Pulmonary artery endothelial cell (primary cell): ENCODE measurements at places on chromosomes 2 and 18. TPM values are rescaled to one million over a fixed set of nuclear protein-coding genes. Genes with fewer than 3 reads are reported as not detected.

The SKOR2 gene
- not detected in 2 replicates for total RNA-seq

The CCDC85A gene
- total RNA-seq, result 16.2 and 29.1 TPM in 2 replicates

The ZAP70 gene
- total RNA-seq, result not detected in 2 replicates

The SCN3A gene
- under 0.01 TPM in 1 of 2 replicates, not detected in the other for total RNA-seq

The FBXO36 gene
- 0.63 and 2.0 TPM in 2 replicates for total RNA-seq

The INHA gene
- total RNA-seq, result not detected in 2 replicates

The SETBP1 gene
- 3.7 and 4.0 TPM in 2 replicates for total RNA-seq

The STPG4 gene
- 0.11 TPM in 1 of 2 replicates, not detected in the other for total RNA-seq

The POTEI gene
- total RNA-seq, result 0.07 TPM in 2 replicates

The UGT1A6 gene
- not detected in 2 replicates for total RNA-seq

The AGXT gene
- total RNA-seq, result not detected in 2 replicates

GRCh38 chr2:221848286-221848685, 276.2 kb upstream of the EPHA4 start:
- DNase-seq, result no peak

DNA sequence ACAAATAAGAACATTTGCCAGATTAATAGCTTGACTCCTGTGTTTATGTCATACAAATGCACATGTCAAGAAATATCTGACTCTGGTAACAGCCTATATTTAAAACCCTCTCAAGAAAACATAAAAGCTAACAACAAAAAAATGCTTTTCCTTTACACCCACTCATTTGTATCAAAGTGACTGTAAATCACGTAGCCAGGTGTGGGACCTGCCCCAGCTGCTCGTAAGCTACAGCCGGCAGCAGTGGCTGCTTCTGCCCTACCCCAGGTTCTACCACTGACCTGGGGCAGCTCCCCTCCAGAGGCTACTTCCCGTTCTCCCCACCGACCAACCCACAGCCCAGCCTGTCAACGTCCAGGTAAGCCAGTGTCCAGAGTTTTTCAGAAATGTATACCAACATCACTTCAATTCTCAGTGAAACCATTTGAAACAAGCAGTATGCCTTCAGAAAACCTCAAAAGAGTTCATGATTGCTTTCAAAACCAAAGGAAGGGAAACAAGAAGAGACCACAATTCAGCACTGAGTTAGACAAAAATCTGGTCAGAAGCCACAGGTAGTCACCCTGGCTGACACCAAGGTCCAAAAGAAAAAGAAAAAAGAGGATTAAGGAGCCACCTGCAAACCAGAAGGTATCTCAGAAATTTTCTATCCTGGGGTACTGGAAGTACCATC, 40.4 kb downstream of the KIDINS220 start:
- no peak for DNase-seq

DNA sequence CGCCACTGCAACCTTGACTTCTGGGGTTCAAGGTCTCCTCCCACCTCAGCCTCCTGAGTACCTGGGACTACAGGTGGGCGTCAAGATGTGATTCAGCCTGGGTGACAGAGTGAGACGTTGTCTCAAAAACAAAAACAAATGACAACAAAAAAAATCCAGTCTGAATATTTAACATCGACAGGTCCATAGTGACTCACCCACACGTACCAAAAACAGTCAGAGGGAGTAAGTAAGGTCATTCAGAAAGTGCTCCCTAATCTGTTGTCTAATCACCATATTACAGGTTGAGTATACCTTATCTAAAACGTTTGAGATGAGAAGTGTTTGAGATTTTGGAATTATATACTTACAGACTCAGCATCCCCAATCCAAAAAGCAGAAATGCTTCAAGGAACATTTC, 24.4 kb downstream of the SAP130 start:
- DNase-seq, result no peak

GRCh38 chr2:189348369-189348768, 92.9 kb upstream of the WDR75 start:
- no peak for DNase-seq

GRCh38 chr2:100627330-100628300, 64.8 kb downstream of the PDCL3 start:
- DNase-seq, result no peak

DNA sequence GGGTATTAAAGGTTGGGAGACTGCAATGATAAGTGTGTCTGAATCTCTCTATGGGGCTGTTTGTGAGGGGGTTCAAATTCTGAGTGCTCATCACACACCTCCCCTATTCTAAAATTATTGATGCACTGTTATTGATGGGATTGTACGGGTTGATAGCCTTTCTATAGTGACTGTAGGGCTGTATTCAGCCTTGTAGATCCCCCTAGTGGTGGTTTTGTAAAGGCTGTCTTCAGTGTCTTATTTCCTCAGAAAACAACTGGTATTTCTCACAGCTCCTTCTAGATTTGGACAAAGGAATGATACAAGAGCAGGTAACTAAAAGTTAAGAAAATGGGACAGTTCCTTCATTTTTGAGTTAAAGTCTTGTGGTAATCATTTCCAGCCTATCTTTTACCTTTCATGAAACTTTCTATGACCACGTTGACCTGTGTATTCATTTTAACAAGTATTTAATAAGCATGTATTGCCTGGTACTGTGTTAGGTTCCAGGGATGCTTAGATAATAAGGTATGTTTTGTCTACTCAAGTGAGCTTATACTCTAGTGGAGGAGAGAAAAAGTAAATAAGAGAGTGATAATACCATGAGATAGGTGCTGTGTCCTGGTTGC, 21.2 kb downstream of the SMAD4 start:
- DNase-seq, result no peak

- DNase-seq, result no peak
Observed at GRCh38 chr2:30219886-30220875, 11.2 kb upstream of the LBH start.

- DNase-seq, result no peak
Observed at GRCh38 chr18:21366896-21367295, 124.9 kb downstream of the GREB1L start.

GRCh38 chr18:79964330-79965118, at the start of gene HSBP1L1:
Gene HSBP1L1, plus strand, starts transcription at chr18:79964643. Its CDS starts 93 bp downstream, at chr18:79964736.
- DNase-seq, result no peak

DNA sequence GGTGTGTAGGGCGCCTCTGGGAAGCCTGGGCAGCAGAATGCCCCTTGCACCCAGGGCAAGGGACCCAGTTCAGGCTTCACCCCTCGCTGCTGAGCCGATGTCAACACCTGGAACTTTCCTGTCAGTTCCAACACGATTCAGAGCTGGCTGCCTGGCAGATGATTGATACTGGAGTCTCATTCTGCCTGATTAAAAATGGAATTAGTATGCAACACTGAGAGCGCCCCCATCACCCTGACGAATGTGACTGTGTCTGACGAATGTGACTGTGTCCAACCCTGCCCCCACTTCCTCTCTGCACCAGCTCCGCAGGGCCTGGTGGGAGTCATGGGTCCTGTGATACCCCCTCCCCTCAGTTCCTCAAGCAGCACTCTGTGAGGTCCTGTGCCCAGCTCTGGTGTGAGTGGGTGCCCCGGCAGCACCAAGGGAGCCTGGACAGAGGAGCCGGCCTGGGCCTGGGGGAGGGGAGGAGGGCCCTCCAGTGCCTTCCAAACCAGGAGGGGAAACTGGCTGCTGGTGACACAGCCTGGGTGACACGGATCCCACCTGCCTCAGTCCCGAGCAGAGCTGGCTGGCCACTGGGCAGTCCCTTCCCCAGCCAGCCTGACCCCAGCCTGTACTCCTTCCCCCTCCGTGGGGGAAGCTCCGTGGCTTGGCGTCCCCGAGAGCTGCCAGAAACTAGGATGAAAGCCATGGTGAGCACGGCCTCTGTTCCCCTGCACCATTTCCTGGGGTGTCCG, 41.4 kb upstream of the ALPP start:
- no peak for DNase-seq

GRCh38 chr2:209821806-209822205, 50.2 kb downstream of the UNC80 start:
- no peak for DNase-seq

- no peak for DNase-seq
Observed at GRCh38 chr2:177272765-177273164, 8.2 kb upstream of the NFE2L2 start.

DNA sequence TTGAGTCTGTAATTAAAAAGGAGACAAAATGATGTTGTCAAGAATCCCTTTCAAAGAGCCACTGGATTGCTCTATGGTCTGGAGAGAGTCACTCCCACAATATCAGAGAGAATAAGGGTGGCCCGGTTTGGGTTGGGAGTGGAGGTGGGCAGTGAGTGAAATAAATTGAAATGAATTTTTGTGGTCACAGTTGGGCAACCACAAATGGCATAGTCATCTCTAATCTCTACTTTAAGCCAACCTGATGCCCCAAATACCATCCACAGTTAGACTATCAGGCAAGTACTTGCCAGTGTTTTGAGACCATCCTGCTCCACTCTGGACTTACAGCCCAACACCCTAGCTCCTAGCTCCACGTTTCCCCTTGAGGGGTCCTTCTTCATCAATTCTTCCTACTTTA, 559.7 kb downstream of the BCL11A start:
- DNase-seq, result no peak

DNA sequence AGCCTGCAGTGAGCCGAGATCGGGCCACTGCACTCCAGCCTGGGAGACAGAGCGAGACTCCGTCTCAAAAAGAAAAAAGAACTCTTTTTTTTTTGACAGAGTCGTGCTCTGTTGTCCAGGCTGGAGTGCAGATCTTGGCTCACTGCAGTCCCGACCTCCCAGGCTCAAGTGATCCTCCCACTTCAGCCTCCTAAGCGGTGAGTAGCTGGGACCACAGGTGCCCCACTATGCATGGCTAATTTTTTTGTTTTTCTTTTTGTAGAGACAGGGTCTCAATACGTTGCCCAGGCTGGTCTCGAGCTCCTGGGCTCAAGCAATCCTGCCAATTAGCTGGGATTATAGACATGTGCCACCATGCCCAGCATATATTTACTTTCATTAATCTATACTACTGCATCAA, 12.5 kb upstream of the INO80D start:
- DNase-seq, result no peak

- DNase-seq, result no peak
Observed at GRCh38 chr2:107932488-107932887, 53.8 kb upstream of the SLC5A7 start.

GRCh38 chr2:237894986-237895543, 35.6 kb downstream of the RAMP1 start:
- no peak for DNase-seq

- DNase-seq, result no peak
Observed at GRCh38 chr2:27915874-27916273, 25.3 kb downstream of the BABAM2 start.

DNA sequence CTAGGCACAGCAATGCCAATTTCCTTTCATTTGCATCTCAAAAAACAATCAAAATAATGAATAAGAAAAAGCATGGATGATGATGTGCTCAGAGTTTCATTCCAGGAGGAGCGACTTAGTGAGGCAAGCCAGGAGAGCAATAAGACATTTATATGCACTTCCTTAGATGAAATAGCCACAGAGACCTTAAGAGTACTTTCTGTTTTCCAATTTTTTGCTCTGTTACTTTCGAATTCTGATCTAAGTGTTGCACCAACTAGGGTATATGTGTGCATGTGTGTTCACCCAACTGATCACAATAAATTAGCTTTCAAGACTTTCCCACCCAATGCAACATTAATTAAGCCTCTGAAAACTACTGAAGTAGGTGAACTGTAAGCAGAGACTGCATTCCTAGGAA, 709 bp downstream of the RAB27B start:
- no peak for DNase-seq

DNA sequence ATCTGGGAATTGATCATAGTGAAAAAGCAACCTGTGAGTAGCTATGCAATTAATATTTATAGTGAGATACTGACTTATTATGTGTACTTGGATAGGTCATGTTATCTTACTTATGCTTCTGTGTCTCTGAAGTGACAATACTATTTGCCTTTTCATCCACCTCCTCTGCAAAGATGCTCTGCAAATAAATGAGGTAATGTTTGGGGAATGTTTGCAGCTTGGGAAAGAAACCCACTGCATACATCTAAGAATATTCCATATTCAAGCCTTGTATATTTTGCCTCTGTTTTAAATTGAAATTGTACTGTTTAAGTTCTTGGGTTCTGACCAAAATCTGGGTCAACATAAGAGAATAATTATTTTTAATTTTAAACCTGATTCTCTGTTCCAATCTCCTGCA, 217.4 kb upstream of the DTNA start:
- DNase-seq, result no peak

- DNase-seq, result no peak
Observed at GRCh38 chr2:26376799-26377198, 24.9 kb upstream of the DRC1 start.

GRCh38 chr2:173101687-173102086, 26.0 kb downstream of the MAP3K20 start:
- no peak for DNase-seq

DNA sequence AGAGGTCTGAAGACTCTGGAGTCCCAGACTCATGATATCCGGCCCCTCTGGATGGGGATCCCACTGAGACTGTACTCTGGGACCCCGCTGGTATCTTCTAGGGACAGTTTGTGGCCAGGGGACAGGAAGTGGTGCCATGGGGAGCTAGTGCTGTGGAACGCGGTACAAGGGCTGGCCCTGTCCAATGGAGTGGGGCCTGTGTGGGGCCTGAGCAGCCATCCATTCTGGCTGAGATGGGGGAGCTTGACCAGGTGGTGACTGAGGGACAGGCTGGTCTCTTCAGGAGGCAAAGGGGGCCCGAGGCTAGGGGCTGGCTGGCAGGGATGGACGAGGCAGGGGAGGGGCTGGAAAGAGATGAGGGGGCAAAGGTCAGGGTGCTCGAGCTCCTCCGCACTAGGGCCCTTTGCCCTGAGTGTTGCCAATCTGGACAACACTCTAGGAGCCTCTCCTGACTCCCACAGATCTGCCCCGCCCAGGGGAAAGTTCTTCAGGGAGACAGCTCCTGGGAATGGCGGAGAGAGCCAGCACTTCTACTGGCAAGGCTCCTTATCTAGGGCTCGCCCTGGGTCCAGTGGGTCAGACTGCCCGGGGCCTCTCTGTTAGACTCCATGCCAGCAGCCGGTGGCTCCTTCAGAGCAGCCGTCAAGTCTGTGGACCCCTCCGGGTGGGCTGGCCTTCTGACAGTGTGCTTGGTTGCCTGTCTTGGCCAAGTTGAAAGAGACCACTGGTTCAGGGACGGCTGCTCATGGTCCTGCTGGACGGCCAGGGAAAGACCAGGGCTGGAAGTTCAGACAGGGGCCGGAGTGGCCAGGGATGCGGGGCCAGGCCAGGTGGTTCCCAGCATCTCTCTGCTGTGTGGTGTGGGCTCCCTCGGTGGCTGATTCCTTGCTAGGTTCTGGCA, 12.3 kb downstream of the MALL start:
- no peak for DNase-seq

DNA sequence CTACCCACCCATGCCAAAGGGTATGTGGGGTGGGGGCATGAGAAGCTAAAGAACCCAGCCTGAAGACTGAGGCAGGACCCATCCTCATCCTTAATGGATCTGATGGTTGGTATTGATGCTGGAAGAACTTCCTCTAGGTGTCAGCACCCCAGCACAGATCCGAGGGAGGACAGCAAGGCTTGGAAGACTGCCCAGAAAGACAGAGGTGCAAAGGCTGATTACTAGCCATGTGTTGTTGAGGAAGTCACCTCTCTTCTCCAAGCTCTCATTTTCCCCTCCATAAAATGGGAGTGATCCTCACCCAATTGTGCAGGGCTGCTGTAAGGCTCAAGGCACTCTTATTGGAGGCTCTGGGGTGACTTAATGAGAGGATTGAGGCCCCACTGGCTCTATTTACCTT, 256.5 kb downstream of the CELF4 start:
- DNase-seq, result no peak
